AG08396 (cell line): ENCODE measurements at places on chromosomes 5 and 9.

DNA sequence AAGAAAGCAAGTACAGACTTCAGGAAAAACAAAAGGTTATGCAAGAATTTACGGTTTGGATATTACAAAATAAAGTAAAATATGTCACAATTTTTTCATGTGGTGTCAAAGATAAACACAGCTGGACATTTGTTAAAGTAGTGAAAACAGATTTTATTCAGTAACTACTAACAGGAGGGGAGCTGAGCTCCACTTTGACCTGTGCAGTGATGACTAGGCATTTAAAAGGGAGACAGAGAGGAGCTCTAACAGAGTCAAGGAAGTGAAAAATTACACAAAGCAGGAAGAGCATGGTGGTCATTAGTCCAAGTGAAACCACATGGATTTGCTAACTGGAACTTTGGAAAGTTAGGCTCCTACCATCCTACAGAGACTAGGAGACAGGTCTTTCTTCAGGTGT is 263.6 kb upstream of the PCSK5 start:
- DNase-seq, result no peak

GRCh38 chr5:109998208-109998607 is 308.5 kb downstream of the MAN2A1 start:
- no peak for DNase-seq

- DNase-seq, result no peak
These were observed 53.1 kb upstream of the ERBIN start for GRCh38 chr5:65873181-65873750.

DNA sequence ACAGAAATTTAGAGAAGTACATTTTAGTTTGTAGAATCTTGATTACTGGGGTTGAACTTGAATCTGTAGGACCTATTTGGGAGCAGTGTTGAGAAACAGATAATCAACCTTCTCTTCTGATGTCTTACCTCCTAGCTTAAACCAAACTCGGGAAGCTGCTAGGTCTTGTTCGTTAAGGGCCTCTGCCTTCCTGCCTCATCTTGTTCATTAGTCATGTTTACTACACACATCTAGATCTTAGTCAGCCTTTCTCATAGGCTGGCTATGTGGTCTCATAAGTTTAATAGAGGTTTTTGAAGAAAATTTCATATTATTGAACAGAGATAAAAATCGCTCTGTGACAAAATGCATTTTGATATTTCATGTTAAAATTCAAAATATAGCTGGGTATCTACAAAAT is 331.0 kb upstream of the EDIL3 start:
- DNase-seq, result no peak

DNA sequence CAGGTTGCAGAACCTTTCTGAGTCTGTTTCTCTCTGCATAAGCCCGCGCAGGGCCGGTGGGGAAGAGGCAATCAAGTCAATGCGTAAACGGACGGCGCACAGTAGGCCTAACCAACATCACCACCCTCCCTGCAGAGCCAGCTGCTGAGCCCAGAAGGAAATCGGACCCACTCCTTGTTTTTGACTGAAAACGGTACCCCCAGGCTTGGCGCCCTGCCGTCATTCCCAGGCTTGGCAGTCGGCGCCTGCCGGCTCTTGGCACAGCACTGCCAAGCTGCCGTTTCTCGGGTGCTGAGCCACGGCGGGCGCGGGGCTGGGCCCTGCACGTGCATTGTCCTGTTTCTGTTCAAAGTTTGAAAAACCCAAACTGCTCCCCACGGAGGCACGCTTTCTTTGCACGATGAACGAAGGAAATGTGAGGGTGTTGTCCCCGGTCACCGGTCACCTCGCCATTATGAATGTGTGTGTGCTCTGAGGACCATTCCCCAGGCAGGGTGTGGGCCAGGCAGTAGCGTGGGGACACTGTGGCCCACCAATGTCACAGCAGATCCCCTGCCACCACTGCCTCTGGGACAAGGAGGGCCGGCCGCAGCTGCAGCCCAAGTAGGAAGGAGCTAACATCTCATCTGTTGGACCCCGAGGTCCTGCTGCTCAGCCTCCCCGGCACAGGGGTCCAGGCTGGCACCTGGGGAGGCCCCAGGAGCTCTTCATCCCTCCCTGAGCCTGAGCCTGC is 20.1 kb downstream of the FIBCD1 start:
- DNase-seq, result no peak

DNA sequence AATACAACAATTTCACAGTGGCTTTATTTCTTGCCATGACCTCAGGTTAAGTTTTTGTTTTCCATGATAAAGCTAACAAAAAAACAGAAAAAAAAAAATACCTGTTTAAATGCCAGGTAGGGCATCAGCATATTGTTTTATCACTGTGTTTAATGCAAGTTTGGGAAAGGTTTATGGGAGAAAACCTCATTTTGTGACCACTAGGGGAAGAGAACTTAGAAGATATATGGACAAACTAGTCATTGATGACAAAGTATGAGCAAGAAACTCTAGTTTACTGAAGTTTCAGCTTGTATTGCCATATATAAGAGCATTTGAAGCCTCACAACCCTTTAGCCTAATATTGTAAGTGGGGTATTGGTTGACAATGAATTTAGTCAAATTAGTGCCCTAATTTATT is 1431.4 kb upstream of the CDH18 start:
- no peak for DNase-seq

- DNase-seq, result no peak
These were observed 178.4 kb downstream of the MPDZ start for GRCh38 chr9:13100914-13101572.

- DNase-seq, result peak; percentile 61
These were observed 26.2 kb upstream of the TCF7 start for GRCh38 chr5:134088291-134088690.

GRCh38 chr9:100125910-100126309 is 26.9 kb downstream of the INVS start:
- DNase-seq, result no peak

GRCh38 chr9:14692470-14693250 is 572 bp downstream of the ZDHHC21 start:
- peak; percentile 29 for DNase-seq

DNA sequence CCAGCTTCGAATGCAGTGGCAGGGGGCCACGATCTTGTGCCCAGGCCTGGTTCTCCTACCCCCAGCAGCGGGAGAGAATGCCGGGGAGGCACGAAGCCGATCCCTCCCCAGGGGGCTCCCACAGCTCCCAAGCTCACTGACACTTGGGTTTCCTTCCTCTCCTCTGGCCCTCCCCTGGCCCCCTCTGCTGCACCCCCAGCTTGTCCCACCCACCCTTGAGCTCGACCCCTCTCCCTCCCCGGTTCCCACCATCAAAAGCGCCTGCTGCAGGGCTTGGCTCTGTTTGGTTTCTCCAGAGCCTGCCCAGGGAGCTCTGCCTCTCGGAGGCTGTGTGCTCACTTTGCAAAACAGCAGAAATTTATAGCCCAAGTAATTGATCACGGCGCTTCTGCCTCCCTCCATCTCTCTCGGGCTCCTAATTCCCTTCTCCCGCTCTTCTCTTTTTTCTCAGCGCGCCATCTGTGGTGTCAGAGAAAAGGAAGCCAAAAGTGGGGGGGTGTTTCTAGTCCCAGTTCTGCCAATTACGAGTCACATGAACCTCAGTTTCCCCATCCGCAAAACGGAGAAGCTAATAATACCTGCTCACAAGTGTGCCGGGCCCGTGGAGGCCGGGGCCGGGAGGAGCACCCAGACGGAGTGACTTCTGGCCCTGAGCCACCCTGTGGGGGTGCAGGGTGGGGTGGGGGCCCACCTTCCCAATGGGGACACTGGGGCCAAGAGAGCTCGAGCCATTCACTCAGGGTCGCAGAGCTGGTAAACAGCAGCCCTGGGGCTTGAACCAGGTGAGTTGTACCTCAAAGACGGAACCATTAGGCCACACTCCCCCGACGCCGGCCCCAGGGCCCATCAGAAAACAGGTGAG is 141.2 kb upstream of the IER5L start:
- no peak for DNase-seq

DNA sequence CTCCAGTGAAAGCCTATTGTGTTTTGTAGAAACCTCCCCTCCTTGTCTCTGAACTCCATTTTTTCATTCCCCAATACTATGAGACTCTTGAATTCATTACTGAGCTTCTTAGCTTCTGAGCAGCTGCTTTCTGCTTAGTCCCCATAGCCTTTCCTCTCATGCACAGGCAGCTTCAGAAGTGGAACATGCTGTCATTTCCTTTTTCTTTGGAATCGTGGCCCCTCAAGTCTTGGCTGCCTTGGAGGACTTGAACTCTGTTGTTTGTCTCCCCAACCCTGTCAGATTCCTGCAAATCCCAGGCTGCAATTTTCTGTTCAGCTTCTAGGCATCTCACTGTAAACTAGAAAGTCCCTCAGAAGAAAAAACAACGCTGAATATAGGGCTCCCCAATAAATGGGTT is 268.5 kb downstream of the ARRDC3 start:
- no peak for DNase-seq

DNA sequence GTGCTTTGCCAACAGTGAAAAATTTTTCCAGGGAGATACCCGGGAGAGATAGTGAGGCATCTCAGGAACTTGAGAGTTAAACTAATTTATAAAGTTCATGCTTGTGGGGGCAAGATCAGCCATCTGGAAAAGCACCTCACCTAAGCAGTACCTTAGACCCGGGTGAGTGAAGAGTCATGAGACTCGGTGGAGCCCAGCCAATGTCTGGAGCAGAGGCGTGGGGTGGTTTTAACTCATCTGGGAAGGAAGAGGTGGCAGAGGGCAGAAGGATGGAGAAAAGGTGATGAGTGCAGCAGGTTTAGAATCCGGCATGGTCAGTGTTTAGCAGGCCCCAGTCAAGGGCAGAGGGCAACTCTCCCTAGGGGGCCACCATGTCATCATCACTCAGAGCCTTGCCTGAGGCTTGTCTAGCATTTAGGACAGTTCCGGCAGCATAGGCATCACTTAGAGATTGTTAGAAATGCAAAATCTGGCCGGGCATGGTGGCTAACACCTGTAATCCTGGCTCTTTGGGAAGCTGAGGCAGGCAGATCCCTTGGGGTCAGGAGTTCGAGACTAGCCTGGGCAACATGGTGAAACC is 4.3 kb upstream of the RNF183 start:
- DNase-seq, result no peak

GRCh38 chr9:82367016-82367415 is 378.4 kb downstream of the SPATA31D1 start:
- no peak for DNase-seq
